ENCODE measurements at places on chromosomes 5 and 9. TPM values are rescaled to one million over a fixed set of nuclear protein-coding genes. Genes with fewer than 3 reads are reported as not detected.
A peak's percentile ranks its signal among the peaks of the same experiment; 100 is the strongest.

DNA sequence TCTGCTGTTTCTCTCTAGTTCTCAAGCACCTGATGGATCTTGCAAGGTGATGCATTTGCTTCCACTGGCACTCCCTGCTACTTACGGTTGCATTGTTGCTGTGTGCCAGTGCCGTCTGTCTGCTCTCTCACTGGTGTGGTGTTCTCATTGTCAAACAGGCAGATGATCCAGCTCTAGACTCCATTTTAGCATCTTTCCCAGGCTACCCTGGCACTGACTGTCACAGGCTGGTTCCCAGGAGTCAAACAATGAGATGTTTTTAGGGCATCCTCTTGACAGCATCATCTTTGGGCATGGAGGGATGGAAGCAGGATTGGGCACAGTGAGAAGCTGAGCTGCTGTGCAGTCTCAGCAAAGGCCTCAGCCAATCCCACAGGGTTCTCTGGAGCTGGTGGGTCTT is 12.9 kb downstream of the MTRR start:
- H3K4me3 ChIP-seq = no peak overlapping the region
- peaks cover 62% of the 10 kb centered on the region for H3K36me3 ChIP-seq

Gene ATG10
- 4.7 TPM for total RNA-seq

GRCh38 chr5:40798801-40799210 is 632 bp upstream of the PRKAA1 start:
- H3K4me3 ChIP-seq = peak overlapping the region; percentile 82
- DNase-seq = no peak
- H3K27me3 ChIP-seq = peaks cover 2% of the 10 kb centered on the region
- no peak overlapping the region for H3K27ac ChIP-seq

GRCh38 chr5:73962801-73963425 is 336.9 kb downstream of the ARHGEF28 start:
- no peaks in the 10 kb centered on the region for H3K36me3 ChIP-seq
- peaks cover 21% of the 10 kb centered on the region for H3K27me3 ChIP-seq
- H3K4me1 ChIP-seq = no peaks in the 10 kb centered on the region
- no peak for DNase-seq
- no peak overlapping the region for H3K27ac ChIP-seq

DNA sequence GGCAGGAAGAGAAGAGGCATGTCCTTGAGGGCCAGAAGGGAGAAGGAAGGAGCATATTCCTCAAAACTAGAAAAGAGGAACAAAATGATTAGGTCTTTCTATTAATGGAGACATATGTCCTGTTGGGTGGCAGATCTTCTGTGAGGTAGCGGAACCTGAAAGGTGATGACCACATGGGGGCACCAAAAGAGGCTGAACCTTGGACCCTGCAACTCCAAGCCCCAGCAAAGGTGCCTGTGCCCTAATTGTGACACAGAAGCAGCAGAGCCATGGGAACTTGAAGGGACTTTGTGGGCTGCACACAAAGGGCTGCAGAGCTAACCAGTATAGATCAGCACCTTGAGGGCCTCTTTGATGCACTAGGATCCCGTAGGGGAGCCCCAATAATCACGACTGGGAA is 158.0 kb downstream of the BAAT start:
- no peak overlapping the region for H3K27ac ChIP-seq
- no peaks in the 10 kb centered on the region for H3K36me3 ChIP-seq
- H3K4me1 ChIP-seq = no peaks in the 10 kb centered on the region
- H3K27me3 ChIP-seq = no peaks in the 10 kb centered on the region

GRCh38 chr5:41445937-41446563 is 64.4 kb downstream of the PLCXD3 start:
- H3K4me3 ChIP-seq = no peak overlapping the region
- no peak overlapping the region for H3K27ac ChIP-seq
- H3K27me3 ChIP-seq = no peaks in the 10 kb centered on the region
- no peaks in the 10 kb centered on the region for H3K4me1 ChIP-seq
- H3K36me3 ChIP-seq = no peaks in the 10 kb centered on the region
- no peak for DNase-seq

Gene PCDHGA12
- total RNA-seq = 0.09 TPM

Gene PCDHB8
- not detected for total RNA-seq

DNA sequence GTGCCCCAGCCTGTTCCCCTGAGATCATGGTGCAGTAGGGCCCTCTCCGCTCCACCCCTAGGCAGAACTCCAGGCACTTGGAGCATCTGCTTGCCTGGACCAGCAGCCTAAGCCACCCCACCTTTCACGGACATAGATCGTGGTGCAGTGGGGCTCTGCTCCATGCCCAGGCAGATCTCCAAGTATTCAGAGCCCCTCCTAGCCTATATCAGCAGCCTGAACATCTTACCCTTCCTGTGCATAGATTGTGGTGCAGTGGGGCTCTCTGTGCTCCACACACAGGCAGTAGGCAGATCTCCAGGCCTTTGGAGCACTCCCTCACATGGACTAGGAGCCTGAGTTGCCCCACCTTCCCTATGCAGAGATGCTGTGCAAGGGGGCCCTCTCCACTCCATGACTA is 103.0 kb downstream of the GLIS3 start:
- H3K27ac ChIP-seq = no peak overlapping the region
- peaks cover 12% of the 10 kb centered on the region for H3K36me3 ChIP-seq
- no peak overlapping the region for H3K4me3 ChIP-seq
- no peaks in the 10 kb centered on the region for H3K4me1 ChIP-seq
- DNase-seq = no peak

Gene GPR21
- 0.78 TPM for total RNA-seq

All from activated CD4-positive, alpha-beta T cell treated with anti-CD3 and anti-CD28 coated beads for 36 hours (primary cell).